ENCODE measurements at places on chromosomes 3 and 15. TPM values are rescaled to one million over a fixed set of nuclear protein-coding genes. Genes with fewer than 3 reads are reported as not detected.

- DNase-seq = no peak
- H3K27me3 ChIP-seq = no peaks in the 10 kb centered on the region
- no peaks in the 10 kb centered on the region for H3K36me3 ChIP-seq
Measured at GRCh38 chr3:115635406-115635805, 12.1 kb downstream of the GAP43 start.

Gene SPPL2A
- total RNA-seq = 131 TPM

DNA sequence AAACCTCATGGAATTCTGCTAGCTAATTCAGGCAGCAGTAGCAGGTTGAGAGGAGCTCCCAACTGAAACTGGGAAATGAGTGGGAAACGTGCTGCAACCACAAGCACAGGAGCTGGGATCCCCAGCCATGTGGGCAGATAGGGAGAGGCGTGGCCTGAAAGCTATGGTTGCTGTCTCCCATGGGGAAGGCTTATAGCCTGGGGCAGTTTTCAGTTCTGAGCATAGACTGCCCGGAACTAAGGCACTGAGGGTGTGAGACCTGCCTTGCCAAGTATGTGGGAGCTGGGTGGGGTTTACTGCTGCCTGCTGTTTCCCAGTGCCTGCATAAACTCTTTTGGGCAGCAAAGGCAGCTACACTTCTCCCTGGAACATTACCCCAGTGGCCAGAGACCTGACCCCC, 229.5 kb downstream of the TUSC7 start:
- no peak for DNase-seq
- H3K4me1 ChIP-seq = no peaks in the 10 kb centered on the region
- H3K4me3 ChIP-seq = no peak overlapping the region

Gene FBXW12
- 1.7 TPM for total RNA-seq

GRCh38 chr3:127206611-127207516, 13.9 kb downstream of the PRR23E start:
- H3K4me3 ChIP-seq = no peak overlapping the region
- H3K27me3 ChIP-seq = no peaks in the 10 kb centered on the region
- H3K27ac ChIP-seq = no peak overlapping the region

Gene OR5H6
- not detected for total RNA-seq
